ENCODE measurements at places on chromosomes 5 and 9.

DNA sequence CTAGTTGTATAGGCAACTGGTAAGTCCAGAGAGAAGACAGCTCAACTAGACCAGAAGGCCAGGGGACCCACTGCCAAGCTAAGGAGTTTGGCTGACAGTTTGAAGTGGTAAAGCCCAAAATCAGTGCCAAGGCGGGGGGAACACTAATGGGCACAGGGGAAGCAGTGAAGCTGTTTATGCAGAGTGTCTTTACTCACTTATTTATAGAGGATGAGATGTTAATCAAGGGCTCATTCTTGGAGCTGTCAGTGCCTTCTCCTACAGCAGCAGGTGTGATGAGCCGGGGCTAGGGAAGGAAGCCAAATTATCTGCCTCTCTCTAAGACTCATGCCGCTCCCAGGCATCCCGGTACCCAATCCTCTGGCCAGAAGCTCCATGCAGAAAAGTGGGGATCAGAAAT lies 75.2 kb upstream of the GALNT10 start:
- no peak for DNase-seq

- DNase-seq, result no peak
Observed at GRCh38 chr9:131860430-131860829, 120.6 kb upstream of the RAPGEF1 start.

DNA sequence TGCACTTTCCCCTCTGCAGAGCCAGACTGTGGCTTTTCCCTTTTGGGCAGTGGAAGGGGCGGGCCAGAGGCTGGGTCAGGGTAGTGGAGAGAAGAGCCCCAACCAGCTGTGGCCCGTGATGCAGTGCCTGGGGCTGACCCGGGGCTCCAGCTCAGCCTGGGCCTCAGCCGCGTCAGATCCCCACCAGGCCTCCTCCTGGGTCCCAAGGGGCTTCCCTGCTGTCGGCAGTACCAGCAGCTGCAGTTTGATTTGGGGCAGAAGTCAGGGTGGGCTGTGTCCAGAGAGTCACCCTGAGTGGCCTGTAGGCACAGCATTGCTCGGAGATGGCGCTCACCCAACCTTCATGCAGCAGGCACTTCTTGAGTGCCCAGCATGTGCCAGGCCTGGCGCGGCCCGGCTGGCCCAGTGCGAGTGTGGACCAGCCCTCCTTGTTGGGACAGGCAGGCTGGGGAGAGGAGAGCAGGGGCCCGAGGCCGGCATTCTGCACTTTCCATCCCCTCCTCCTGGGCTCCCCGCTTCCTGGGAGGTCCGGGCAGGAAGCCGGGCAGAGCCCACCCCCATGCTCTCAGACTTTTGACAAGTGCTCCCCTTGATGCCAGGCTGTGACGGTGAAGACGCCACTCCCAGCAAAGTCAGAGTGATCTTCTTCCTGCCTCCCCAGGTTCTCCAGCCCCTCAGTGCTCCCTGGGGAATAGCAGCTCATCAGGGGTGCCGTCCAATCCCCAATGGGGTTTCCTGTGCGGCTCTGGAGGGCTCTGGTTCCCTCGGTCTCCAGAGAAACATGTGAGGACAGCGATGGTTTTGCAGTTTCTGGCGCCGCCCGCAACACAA lies 88.3 kb upstream of the COL5A1 start:
- DNase-seq, result no peak

GRCh38 chr5:126445502-126446174 lies 22.4 kb downstream of the GRAMD2B start:
- DNase-seq, result no peak

GRCh38 chr5:458547-459353 lies 15.8 kb downstream of the EXOC3 start:
- peak; percentile 49 for DNase-seq

- no peak for DNase-seq
Observed at GRCh38 chr5:54289769-54290168, 20.6 kb downstream of the ARL15 start.

DNA sequence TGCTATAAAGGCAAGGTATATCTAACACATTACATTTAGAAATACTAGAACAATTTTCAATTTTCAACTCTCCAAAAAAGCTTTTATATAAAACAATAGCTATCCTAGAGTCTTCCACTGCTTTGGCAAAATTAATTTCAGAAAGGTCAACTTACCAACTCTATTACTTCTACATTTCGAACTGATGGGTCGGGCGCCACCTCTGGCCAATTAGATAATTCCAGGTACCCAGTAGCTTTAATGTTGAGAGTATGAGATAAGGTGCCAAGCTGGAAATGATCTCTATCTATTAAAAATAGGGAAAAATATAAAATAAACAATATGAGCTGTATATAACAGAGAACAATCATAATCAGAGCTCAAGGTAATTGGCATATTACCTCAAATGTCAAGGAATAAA lies 166.6 kb downstream of the AP3B1 start:
- DNase-seq, result no peak

Measured in activated T-cell treated with anti-CD3 and anti-CD28 coated beads, Interleukin-2, amount 50 U/mL, for 4 hours (primary cell).